ENCODE measurements at places on chromosomes 5 and 9. TPM values are rescaled to one million over a fixed set of nuclear protein-coding genes. Genes with fewer than 3 reads are reported as not detected.

IL5 gene
- total RNA-seq = not detected

FAM78A gene
- total RNA-seq = 6.4 TPM

SOX30 gene
- total RNA-seq = not detected

WDR38 gene
- total RNA-seq = not detected

NRARP gene
- 4.4 TPM for total RNA-seq

TMEM232 gene
- total RNA-seq = not detected

CDK5RAP2 gene
- total RNA-seq = 86.3 TPM

- H3K4me3 ChIP-seq = no peak overlapping the region
- no peak for DNase-seq
- no peaks in the 10 kb centered on the region for H3K4me1 ChIP-seq
- H3K27me3 ChIP-seq = no peaks in the 10 kb centered on the region
- no peaks in the 10 kb centered on the region for H3K36me3 ChIP-seq
Measured at GRCh38 chr5:94702729-94703128, 84.3 kb downstream of the SLF1 start.

DNA sequence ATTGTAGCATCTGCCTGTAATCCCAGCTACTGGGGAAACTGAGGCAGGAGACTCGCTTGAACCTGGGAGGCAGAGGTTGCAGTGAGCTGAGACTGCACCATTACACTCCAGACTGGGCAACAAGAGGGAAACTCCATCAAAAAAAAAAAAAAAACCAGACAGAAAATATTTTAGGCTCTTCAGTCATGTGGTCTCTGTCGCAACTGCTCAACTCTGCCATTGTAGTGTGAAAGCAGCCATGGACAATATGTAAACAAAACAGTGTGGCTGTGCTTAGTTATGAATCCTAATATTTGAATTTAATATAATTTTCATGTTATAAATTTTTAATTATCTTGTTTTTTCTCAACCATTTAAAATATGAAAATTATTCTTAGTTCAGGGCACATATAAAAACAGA lies 38.4 kb downstream of the ZFAND5 start:
- no peaks in the 10 kb centered on the region for H3K36me3 ChIP-seq
- H3K27me3 ChIP-seq = no peaks in the 10 kb centered on the region
- no peak overlapping the region for H3K27ac ChIP-seq
- no peak overlapping the region for H3K4me3 ChIP-seq
- no peak for DNase-seq

GRCh38 chr5:16489322-16489791 lies 23.8 kb upstream of the ZNF622 start:
- peaks cover 73% of the 10 kb centered on the region for H3K4me1 ChIP-seq
- H3K4me3 ChIP-seq = peak overlapping the region; percentile 40
- peak overlapping the region; percentile 97 for H3K27ac ChIP-seq
- no peaks in the 10 kb centered on the region for H3K27me3 ChIP-seq

- H3K4me1 ChIP-seq = no peaks in the 10 kb centered on the region
- no peak for DNase-seq
- no peak overlapping the region for H3K4me3 ChIP-seq
- H3K36me3 ChIP-seq = no peaks in the 10 kb centered on the region
- no peaks in the 10 kb centered on the region for H3K27me3 ChIP-seq
Measured at GRCh38 chr9:28127101-28127500, 553.8 kb upstream of the C9orf72 start.

DNA sequence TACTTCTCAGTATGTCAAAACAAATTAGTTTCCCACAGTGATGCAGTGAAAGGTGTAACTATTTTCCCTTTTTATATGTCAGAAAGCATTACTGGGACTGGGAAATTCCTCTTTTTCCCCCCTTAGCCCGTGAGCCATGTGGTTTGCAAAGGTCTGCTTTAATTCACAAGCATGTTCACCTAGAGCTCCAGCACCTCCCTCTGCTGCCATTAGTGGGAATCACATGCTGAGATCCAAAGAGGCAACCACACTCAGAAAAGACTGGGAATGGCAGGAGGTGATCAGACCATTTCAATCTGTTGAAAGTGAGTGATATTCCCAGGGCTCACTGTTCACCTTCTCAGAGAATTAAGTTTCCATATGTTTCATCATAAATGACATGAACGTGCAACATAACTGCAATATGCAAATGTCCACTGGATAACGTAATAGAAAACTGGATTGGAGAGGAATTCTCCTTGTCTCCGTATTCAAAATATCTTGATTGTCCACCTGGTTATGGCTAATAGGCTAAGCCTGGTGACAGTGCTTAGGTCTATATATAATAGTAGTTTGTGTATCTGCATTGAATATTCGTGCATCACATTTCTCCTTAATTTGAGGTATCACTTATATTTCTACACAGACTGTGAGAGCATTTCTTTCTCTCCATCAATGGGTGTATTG lies 703.5 kb upstream of the WWC1 start:
- DNase-seq = no peak
- H3K36me3 ChIP-seq = no peaks in the 10 kb centered on the region
- no peaks in the 10 kb centered on the region for H3K27me3 ChIP-seq
- H3K4me3 ChIP-seq = no peak overlapping the region

DNA sequence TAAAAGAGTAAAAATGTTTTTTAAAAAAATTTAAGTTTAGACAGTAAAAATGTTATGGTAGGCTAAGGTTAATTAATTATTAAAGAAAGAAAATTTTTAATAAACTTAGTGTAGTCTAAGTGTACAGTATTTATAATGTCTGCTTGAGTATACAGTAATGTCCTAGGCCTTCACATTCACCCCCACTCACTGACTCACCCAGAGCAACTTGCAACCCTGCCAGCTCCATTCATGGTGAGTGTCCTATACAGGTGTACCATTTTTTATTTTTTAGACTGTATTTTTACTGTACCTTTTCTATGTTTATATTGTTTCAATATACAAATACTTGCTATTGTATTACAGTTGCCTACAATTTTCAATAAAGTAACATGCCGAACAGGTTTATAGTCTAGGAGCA lies 234.1 kb downstream of the AUH start:
- no peak overlapping the region for H3K27ac ChIP-seq
- H3K36me3 ChIP-seq = no peaks in the 10 kb centered on the region
- H3K4me3 ChIP-seq = no peak overlapping the region
- DNase-seq = no peak

- no peaks in the 10 kb centered on the region for H3K4me1 ChIP-seq
- H3K27ac ChIP-seq = no peak overlapping the region
- no peaks in the 10 kb centered on the region for H3K36me3 ChIP-seq
- H3K27me3 ChIP-seq = no peaks in the 10 kb centered on the region
Measured at GRCh38 chr5:135690466-135690865, 111.7 kb upstream of the CXCL14 start.

DNA sequence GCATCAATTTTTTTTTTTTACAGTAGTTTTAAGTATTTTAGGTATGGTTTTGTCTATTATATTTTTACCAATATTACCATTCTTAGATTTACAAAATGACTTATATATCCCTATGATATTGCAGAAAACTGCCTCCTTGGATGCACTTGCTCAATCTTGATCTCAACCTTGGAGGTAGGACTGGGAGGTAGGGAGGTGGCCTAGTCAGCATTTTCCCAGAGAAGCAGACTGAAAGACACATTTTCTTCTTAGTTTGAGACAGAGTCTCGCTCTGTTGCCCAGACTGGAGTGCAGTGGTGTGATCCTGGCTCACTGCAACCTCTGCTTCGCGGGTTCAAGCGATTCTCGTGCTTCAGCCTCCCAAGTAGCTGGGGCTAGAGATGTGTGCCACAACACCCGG lies 175.3 kb upstream of the SH3GL2 start:
- H3K27ac ChIP-seq = no peak overlapping the region
- no peak for DNase-seq
- H3K4me3 ChIP-seq = no peak overlapping the region
- H3K4me1 ChIP-seq = no peaks in the 10 kb centered on the region

DNA sequence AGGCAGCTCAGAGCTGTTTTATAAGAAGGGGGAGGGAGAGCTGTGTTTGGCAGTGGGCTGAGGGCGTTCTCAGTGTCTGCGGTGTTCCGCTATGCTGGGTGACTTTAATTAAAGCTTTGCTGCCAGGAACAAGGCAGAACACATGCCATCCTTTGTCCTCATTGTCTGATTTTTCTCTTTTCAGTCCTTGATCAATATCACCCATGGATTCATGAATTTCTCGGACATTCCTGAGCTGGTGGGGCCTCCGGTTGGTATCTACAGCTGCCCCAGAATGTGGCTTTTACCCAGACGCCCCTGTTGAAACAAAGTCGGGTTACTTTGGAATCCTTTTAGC lies 66.5 kb upstream of the TGFBR1 start:
- no peaks in the 10 kb centered on the region for H3K27me3 ChIP-seq
- no peak for DNase-seq
- H3K27ac ChIP-seq = no peak overlapping the region
- H3K4me1 ChIP-seq = no peaks in the 10 kb centered on the region

DNA sequence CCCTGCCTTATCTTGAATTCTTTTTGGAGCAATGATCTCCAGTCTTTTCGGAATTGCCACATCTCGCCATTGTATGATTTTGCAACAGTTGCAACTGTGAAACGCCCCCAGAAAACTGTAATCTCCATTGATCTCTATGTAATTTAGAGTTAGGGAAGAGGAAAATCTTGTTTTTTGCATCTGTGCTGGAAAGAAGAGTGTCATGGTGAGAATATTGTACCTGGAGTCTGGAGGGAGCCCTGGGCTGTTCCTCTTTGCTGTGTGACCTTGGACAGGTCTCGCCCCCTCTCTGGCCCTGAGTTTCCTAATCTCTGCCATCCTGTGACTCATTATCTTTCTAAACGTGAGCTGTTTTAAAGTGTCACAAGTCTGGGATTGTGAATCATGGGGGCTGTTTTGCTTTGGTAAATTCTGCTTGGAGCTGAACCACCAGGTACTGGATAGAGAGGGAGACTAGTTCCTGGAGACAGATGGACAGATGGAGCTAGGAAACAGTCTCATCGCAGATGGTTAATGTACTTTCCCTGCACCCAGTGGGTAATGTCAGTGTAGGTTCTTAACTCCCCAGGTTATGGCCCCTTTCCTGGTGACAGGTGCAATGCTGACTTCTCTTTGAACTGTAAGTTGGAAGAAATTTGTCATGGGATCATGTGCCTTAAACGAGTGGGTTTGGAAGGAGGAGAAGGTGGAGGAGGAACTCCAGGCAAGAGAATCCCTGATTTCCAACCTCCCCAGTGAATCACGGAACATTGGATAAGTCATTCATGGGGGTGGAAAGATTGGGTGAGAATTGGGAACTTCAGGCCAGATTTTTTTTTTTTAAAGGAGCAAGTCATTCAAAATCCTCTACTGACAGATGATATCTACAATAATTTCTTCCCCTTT lies 19.6 kb downstream of the PPARGC1B start:
- DNase-seq = no peak
- no peaks in the 10 kb centered on the region for H3K27me3 ChIP-seq
- H3K27ac ChIP-seq = peak overlapping the region; percentile 84
- H3K4me1 ChIP-seq = peaks cover 58% of the 10 kb centered on the region

DNA sequence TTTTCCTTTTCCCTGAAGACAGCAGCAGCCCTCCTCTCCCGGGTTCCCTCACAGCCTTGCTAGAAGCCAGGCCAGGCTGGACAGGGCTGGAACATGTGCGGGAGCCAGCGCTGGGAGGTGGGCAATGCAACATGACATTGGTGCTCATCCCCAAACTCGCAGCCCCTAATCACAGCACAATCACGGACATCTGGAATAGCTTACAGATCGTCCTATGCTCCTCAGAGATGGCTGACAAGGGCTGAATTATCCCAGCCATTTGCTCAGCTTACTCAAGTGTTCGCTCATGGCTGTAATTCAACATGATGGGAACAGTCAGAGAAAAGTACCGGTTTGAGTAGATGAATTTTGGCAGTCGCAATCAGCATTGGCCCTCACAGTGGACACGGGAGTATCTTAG lies 49.8 kb downstream of the FSTL4 start:
- H3K27me3 ChIP-seq = peaks cover 2% of the 10 kb centered on the region
- no peaks in the 10 kb centered on the region for H3K36me3 ChIP-seq
- H3K27ac ChIP-seq = no peak overlapping the region
- no peaks in the 10 kb centered on the region for H3K4me1 ChIP-seq

GRCh38 chr5:160311491-160312133 lies 752 bp downstream of the CCNJL start:
- H3K4me1 ChIP-seq = peaks cover 5% of the 10 kb centered on the region
- peak overlapping the region; percentile 59 for H3K4me3 ChIP-seq
- no peak overlapping the region for H3K27ac ChIP-seq
- no peaks in the 10 kb centered on the region for H3K36me3 ChIP-seq

GRCh38 chr9:72294936-72295335 lies 70.1 kb downstream of the ZFAND5 start:
- no peaks in the 10 kb centered on the region for H3K27me3 ChIP-seq
- H3K27ac ChIP-seq = no peak overlapping the region
- no peaks in the 10 kb centered on the region for H3K36me3 ChIP-seq
- no peak overlapping the region for H3K4me3 ChIP-seq

GRCh38 chr5:151825445-151825844 lies 53.7 kb downstream of the G3BP1 start:
- H3K4me3 ChIP-seq = no peak overlapping the region
- peaks cover 8% of the 10 kb centered on the region for H3K36me3 ChIP-seq
- H3K4me1 ChIP-seq = no peaks in the 10 kb centered on the region
- no peak overlapping the region for H3K27ac ChIP-seq

DNA sequence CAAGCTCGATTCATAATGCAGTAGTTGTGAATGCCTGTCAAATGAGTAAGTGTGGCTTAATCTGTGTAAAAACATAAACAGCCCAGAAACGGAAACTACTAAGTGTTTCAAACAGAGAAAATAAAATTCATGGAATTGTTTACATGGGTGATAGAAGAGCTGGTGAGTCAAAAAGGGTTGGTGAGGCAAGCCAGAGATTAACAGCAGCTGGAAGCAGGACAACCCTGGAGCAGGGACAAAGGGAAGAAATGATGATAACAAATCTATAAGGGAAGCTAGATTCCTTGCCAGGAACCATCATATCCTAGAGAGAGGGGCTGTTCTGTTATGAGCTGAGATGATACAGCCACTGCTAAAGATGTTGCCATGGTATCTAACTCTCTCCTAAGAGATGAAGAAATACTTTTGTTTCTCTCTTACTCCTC lies 18.0 kb upstream of the PRR16 start:
- H3K4me3 ChIP-seq = no peak overlapping the region
- DNase-seq = no peak
- H3K27me3 ChIP-seq = no peaks in the 10 kb centered on the region
- no peaks in the 10 kb centered on the region for H3K36me3 ChIP-seq

DNA sequence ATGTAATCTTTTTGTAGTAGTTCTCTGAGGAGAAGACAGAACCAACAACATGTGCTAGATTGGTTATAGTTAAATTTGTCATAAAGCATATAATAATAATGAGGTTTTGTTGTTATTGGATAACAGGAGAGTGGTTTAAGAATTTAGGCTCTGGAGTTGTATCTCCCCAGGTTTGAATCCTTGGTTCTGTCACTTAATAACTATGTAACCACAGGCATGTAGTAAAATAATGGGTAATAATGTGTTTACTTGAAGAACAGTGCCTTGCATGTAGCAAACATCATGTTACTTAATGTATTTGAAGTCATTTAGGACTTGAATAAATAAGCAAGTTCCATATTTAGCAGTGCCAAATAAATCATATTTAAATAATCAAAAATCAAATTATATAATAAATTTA lies 55.8 kb downstream of the NSD1 start:
- no peak for DNase-seq
- peaks cover 6% of the 10 kb centered on the region for H3K4me1 ChIP-seq
- no peaks in the 10 kb centered on the region for H3K27me3 ChIP-seq
- no peaks in the 10 kb centered on the region for H3K36me3 ChIP-seq

- H3K4me1 ChIP-seq = peaks cover 47% of the 10 kb centered on the region
- peak within 1 kb of the TSS; percentile 98 for H3K4me3 ChIP-seq
Measured at GRCh38 chr9:125241000-125241862, at the start of gene HSPA5. HSPA5 (minus strand) TSS chr9:125241343; CDS start chr9:125241126, 217 bp downstream.
